ENCODE measurements at places on chromosomes 2 and 18.

DNA sequence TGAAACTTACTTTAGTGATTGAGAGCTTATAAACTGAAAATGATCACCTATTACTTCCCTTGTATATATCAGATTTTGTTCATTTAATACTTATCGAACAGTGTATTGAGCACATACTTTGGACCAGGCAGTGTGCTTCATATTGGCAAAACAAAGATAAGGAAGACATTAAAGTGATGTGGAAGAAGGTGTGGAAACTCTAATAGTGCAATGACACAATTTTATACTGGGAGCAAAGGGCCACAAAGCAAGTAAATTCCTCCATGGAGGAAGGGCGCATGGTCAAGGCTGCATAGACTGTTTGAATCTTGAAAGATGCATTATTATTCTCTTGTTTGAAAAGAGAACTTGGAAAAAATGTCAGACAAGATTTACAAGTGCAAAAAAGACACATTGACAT lies 936.5 kb upstream of the DDX18 start:
- no peak for DNase-seq

DNA sequence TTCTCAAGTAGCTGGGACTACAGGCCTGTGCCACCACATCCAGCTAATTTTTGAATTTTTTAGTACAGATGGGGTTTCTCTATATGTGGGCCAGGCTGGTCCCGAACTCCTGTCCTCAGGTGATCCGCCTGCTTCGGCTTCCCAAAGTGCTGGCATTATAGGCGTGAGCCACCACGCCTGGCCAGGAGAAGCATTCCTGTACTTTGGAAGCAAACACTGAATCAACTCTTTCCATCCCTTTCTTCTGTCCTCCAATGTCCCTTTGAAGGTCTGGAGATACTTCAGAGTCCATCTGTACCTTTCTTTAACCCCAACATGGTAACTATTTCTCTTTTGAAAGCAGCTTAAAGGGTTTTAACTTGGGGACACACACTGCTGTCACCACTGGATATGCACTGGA lies 23.6 kb upstream of the MAP4K4 start:
- DNase-seq: no peak

- no peak for DNase-seq
Observed at GRCh38 chr2:234032279-234032856, 18.1 kb upstream of the SPP2 start.

GRCh38 chr2:567496-567864 lies 109.7 kb downstream of the TMEM18 start:
- no peak for DNase-seq

DNA sequence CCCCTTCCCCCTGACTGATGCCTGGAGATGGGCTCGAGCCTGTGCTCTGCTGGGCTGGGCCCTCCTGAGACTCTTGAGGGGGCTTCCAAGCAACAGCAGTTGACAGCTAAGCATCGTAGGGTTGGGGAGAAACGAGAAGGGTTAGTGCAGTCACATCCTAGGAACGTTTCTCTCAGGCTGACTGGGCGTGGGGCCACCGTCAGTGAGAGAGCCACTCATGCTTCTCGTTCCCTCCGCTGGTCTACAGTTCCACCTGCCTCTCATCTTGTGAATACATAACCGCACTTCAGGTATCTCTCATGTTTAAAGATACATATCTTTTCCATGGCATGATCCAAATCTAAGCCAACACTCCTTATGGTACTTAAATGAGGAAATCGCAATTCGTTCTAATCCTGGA lies 66.4 kb downstream of the TRAPPC12 start:
- DNase-seq: no peak

DNA sequence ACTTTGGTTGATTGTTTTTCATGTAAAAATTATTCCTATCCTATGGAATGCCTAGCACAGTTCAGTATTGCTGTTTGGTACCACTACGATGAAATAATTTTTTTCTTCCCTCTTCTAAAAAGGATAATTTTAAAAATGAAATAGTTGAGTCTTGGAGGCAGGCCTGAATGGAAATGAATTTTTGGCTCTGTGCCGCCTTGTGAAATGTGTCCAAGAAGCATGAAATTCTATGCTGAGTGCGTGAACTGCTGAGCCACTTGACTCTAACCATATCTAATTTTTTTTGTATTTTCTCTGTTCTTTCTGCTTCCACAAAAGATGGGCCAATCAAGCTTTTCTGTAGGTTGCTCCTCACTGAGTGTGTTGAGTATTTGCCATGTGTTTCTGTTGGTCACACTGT lies 95.0 kb downstream of the PRPF40A start:
- no peak for DNase-seq

GRCh38 chr2:58130238-58130637 lies 83.6 kb downstream of the VRK2 start:
- DNase-seq: no peak

- DNase-seq: no peak
Observed at GRCh38 chr18:56443166-56443907, 195.1 kb downstream of the TXNL1 start.

GRCh38 chr2:223314811-223315210 lies 262.8 kb downstream of the KCNE4 start:
- DNase-seq: no peak

DNA sequence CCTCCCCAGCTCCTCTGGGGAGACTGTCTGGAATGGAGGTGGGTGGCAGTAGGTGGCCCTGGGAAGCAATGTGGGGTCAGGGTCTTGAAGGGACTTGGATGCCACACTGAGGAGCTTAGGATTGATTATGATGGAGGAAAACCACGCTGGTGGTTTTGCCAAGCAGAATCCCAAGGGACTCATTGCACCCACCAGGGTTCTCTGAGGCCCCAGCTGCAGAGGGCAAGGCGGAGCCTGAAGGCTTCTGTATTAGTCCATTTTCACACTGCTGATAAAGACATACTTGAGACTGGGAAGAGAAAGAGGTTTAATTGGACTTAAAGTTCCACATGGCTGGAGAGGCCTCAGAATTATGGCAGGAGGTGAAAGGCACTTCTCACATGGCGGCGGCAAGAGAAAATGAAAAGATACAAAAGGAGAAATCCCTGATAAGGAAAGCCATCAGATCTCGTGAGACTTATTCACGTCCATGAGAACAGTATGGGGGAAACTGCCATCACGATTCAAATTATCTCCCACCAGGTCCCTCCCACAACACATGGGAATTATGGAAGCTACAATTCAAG lies 87.2 kb upstream of the YWHAQ start:
- no peak for DNase-seq

DNA sequence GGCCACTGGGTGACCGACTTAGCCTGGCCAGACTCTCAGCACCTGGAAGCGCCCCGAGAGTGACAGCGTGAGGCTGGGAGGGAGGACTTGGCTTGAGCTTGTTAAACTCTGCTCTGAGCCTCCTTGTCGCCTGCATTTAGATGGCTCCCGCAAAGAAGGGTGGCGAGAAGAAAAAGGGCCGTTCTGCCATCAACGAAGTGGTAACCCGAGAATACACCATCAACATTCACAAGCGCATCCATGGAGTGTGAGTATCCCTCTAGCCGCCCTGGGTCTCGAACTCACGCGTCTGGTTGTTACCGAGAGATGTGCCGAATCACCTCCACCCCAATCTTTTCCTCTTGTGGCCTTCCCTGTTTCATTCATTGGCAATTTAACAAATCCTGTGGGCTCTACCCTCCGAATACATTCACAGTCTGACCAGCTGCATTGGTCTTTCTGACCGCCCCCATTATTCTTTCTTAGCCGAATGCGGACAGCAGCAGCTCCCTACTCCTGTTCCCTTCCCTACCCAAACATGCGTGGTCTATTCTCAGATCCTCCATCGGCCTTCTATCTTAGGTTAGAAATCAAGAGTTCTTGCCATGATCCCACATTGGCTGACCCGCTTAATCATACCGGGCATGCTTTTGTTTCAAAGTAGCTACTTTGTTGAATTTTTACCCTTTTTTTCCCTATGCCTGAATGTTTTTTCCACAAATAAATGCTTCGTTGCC lies 631 bp downstream of the RPL31 start:
- DNase-seq: no peak

DNA sequence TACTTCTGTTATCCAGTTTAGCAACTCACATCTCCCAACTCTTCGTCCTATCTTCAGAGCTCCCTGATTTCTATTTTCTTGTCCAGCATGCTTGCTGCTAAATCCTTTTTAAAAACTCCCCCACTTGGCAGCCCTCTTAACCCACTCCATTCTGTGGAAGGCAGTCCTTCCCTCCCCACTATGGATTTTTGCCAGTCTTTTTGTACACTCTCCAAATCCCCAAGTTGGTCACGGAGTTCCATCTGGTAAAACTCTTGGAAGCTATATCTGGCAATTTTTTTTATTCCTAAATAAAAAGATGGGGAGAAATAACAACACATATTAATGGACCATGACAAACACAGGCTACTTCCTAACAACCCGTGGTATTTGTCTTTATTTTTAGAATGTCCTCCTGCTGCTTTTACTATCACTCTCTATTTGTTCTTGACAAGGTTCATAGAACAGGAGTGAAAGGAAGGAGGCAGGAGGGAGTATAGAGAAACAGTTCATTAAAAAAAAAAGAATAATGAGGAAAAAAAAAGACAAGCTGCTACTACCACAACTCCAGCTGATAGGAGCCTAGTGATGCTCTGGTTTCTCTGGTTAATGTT lies 120.0 kb upstream of the THSD7B start:
- no peak for DNase-seq

- no peak for DNase-seq
Observed at GRCh38 chr2:11101430-11101829, 53.8 kb upstream of the SLC66A3 start.

GRCh38 chr2:218852911-218853667 lies 6.5 kb upstream of the WNT6 start:
- peak; percentile 51 for DNase-seq

GRCh38 chr18:45248240-45248903 lies 366.9 kb upstream of the SLC14A2 start:
- DNase-seq: no peak

DNA sequence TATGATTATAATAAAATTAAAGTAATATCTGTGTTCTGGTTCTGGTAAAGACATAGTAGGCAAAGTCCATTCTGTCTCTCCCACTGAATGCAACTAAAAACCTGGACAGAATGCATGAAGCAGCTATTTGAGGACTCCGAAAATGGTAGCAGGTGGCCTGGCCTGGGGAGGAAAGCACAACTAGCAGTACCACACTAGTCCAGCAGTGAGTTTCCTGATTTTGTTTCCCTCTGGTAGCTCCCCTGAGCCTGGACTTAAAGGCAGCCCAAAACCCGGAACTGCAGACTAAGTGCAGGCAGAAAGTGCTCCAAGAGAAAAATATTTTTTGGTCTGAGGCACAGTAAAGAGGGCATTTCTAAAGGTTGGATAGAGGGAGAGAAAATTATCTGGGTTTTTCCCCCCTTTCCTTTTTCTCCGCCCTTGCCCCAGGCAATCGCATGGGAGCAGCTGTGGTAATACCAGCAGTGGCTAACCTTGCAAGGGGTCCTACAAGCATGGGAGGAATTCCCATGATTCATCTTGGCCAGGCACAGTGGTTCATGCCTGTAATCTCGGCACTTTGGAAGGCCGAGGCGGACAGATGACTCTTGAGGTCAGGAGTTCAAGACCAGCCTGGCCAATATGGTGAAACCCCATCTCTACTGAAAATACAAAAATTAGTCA lies 32.3 kb downstream of the ASXL2 start:
- DNase-seq: no peak
